ENCODE measurements at places on chromosomes 5 and 9.
A peak's percentile ranks its signal among the peaks of the same experiment; 100 is the strongest.

DNA sequence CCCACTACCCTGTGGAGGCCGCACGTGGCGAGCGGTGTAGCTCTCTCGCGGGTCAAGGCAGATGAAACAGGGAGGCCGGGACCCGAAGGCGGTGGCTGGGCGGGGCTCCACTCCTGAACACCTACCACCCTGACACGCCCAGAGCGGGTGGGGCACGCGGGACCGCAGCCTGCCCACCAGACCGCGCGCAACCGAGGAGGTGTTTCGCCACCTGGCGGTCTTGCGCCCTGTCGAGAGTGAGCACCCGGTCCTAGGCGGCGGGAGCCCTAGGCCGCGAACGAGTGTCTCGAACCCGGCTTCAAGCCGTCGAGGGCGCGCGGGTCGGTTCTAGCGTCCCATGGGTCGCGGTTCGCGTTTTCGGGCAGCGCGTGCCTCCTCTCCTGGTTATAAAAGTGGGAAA lies 2.2 kb upstream of the EXOSC3 start:
- DNase-seq, result no peak

- peak; percentile 37 for DNase-seq
Observed at GRCh38 chr5:134003817-134004625, 754 bp downstream of the VDAC1 start.

DNA sequence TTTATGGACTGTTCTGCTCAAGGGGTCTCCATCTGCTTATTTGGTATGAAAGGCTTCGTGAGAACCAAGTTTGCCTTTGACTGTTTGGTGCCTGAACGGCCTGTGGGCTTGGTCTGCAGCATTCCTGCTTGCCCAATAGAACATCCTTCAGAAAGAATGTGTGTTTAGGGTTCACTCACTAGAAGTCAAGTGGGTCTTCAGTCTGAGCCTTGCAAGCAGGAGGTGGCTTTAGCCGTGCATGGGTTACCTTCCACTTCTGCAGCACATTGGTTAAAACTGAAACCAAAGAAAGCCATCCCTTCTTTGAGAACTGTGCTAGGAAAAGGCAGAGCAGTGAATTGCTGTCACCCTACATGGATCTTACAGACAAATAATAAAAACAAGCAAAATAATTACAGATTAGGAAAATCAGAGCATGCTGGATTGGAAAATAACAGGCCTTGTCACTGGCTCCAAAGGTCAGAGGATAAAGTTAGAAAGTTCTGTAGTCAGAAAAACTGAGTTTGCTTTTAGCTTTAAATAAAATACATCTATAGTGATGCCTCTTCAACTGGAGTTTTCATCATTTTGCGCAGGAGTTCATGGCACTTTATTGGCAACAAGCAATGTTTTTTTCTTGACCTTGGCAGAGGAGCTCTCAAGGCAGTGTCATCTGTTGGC lies 16.6 kb downstream of the WWC1 start:
- no peak for DNase-seq

DNA sequence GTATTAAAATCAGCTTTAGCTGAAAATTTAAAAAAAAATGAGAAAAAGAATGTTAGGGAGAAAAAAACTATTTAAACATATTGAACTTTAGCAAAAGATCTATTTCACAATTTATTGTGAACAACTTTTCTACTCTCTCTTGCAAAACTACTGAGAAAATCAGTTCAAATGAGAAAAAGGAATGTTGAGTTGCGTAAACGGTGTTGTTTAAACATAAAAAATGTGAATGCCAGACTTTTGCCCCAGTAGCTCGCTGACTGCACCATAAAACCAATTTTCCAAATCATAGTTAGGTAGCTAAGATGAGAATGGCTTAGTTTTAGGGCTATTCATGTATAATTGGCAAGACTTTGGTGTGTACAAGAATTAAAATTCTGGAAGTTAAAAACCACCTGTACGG lies 13.4 kb upstream of the RAD23B start:
- DNase-seq, result no peak

GRCh38 chr9:120424248-120424647 lies 155.7 kb downstream of the CDK5RAP2 start:
- no peak for DNase-seq

- no peak for DNase-seq
Observed at GRCh38 chr5:73183481-73183891, 10.5 kb downstream of the TMEM174 start.

DNA sequence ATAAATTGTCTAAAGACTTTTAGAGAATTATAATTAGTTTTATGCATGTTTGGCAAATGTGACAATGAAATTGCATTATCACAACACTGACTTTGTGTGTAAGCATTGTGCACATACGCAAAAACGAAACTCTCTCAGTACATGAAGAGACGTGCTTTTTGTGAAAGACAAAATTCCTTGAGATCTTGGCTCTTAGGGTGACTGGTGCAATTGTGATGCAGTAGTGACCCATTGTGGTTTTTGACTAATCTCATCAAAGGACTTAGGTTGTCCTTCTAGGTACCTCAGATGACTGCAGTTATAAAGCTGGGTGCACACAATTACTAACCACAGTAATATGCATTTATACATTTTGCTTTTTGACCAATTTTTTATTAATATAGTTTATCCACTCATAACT lies 25.3 kb upstream of the TYRP1 start:
- no peak for DNase-seq

GRCh38 chr5:173880306-173880985 lies 7.7 kb upstream of the CPEB4 start:
- no peak for DNase-seq

DNA sequence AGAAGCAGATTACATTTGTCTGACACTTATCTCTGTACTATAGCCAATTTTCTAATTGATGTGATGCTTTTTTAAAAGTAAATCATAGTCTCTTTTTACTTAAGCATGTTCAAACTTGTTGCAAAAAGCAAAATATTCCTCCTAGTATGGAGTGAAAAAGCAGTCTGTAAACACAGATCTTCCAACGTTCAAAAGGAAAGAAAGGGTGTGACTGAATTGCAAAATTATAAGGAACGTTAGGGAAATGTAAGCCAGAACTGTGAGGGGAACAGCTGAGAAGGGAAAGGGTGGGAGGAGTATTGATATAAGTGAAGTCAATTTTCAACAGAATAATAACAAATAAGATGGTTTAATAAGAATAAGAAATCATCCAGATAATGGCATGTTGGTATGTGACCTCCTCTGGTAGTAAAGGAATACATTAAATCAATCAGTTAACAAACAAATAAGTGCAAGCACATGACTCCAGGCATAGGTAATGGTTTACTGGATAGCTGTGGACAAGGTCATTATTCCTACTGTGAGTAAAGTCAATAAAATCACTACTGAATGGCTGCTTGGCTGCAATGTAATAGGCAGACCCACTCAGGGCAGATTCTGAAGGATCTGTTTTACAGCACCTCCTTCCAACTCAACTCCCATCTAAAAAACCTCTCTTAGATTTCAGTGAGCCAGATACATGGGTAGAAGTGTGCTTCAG lies 239.1 kb upstream of the NMUR2 start:
- no peak for DNase-seq
